ENCODE measurements at places on chromosomes 4 and X.

DNA sequence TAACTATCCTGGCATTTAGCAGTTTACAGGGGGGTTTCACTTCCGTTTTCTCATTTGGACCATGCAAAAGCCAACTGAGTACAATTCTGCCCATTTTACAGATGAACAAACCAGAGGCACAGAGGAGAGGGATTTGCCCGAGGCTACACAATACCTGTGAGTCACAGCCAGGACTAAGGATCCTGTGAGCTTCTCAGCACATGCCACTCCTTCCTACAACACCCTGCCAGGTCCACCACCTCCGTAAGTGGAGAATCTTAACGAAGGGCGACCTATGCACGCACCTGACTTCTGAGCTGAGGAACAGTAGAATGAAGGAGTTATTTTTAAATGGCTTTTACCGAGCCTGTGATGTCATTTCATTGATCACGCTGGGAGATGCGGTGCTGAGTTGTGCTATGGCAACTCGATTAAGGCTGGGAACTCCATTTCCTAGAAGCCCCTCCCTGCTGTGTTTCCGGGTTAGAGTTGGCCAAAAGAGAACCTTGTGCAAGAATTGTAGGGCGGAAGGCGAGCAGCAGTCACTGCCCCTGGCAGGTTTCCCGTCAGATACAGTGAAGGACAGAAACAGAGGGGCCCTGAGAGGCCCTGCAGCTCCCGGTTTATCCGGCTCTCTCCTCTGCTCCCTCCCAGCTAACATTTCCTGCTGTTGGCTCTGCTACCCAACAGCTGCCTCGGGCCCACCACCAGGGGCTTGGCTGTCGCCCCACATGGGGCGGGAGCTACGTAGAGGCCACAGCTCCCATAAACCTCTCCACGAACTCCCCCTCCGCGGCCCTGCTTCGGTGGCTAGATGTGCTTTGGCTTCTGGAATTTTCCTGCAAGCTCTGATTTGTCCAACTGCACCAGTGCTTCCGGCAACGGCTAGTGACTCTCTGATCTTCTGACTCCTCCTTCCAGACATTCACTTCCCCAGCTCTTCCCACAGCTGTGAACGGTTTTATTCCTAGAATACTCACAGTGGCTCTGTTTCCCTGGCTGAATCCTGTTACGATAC is 75.1 kb upstream of the USP9X start:
- H3K4me3 ChIP-seq = no peak overlapping the region
- H3K27ac ChIP-seq = no peak overlapping the region
- no peaks in the 10 kb centered on the region for H3K27me3 ChIP-seq

DNA sequence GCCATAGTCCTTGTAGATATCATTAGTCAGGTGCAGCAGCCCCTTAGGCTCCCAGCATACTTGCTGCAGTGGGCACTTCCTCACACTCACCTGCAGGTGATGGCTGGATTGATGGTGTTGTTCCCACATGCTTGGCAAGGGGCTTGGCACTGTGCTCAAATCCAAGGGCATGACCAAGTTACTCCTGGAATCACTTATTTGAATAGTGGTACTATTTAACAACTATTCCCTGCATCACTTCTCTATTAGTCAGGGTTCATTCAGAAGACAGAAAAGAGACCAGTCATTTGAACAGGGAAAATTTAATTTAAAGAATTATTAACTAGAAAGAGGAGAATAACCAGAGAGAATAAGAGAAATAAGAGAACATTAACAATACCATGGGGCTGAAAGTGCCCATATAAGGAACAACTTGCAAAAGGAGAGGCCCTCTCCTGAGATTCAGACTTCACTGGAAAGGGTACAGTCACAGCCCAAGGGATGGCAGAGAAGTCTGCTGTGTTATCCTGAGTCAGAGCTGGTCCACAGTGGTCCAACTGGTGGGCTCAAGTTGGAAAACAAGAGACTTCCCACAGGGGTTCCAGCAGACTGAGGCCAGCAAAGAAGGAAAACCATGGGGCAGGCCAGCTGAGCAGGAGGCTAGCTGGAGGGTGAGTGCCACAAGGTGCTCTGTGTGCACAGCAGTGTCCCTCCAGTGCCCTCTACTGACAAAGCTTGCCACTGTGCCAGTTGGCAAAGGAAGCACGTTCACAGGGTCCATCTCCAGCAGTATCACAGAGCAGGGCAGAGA is 9.8 kb downstream of the SPP1 start:
- peak; percentile 58 for DNase-seq
- no peaks in the 10 kb centered on the region for H3K36me3 ChIP-seq
- no peaks in the 10 kb centered on the region for H3K27me3 ChIP-seq
- H3K4me1 ChIP-seq = peaks cover 5% of the 10 kb centered on the region
- H3K4me3 ChIP-seq = no peak overlapping the region
- no peak overlapping the region for H3K27ac ChIP-seq

DNA sequence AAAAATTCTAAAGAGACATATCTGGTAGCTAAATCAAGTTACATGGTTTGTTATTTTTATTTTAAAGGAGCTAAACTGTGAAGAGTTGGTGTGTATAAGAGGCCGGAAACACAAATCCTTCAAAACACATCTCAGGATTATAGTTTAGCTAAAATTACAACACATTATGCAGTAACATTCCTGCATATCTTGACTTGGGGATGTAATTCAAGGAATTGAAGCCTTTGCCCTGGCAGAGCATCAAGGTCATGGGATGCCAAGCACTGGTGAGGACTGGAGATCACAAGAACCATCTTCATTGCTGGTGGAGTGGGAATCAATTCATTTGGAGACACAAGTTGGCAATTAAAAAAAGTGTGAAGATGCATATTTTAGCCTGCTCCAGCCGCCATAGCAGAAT is 86.8 kb upstream of the LSM6 start:
- DNase-seq = no peak
- H3K27me3 ChIP-seq = no peaks in the 10 kb centered on the region
- no peaks in the 10 kb centered on the region for H3K4me1 ChIP-seq
- H3K27ac ChIP-seq = no peak overlapping the region

DNA sequence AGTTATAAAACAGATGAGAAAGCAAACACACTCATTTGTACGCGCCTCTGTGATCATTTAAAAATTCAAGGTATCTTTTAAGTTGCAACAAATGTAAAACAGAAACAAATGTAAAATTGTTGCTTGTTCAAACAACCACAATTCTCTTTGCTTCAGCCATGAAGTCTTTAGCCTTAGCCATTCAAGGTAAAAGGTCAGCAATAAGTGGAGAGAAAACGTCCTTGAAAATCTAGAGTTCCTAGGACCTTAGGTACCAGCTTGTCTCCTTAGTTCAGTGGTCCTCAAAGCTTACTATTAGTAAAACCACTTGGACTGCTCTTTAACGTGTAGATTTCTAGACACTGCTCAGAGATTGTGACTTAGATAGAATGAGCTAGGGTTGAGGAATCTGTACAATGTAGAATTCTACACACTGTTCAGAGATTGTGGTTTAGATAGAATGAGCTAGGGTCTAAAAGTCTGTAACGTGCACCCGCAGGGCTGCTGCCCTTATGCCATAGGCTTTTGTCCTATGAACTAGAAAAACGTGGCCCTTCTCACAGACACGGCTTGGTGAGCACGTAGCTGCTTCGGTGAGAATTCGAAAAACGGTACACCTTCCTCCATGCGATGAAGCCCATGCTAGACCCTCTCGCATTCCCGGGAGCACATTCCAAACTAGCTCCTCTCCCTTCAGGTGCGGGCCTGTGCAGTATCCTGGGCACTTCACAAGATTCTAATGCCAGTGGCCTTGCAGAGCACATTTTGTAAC is 1.7 kb downstream of the PLAC8 start:
- H3K27ac ChIP-seq = no peak overlapping the region
- no peak overlapping the region for H3K4me3 ChIP-seq
- DNase-seq = no peak

GRCh38 chr4:142778430-142778829 is 67.7 kb downstream of the INPP4B start:
- no peak overlapping the region for H3K4me3 ChIP-seq
- peaks cover 5% of the 10 kb centered on the region for H3K4me1 ChIP-seq
- no peak for DNase-seq
- no peaks in the 10 kb centered on the region for H3K27me3 ChIP-seq
- H3K27ac ChIP-seq = no peak overlapping the region

DNA sequence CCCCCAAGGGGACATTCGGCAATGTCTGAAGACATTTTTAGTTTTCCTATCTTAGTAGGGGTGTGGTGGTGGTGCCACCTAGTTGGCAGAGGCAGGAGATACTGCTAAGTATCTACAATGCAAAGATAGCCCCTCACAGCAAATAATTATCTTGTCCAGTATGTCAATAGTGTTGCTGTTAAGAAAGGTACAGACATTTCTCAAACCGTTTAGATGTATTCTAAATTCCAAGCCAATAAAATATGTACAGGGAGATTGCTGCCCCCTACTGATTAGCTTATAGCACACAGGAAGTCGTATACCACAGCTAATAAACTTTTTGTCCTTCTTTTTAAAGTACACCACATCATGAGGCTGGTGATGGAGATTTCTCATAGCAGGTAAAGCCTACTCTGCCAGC is 260.5 kb downstream of the TMA16 start:
- H3K4me1 ChIP-seq = no peaks in the 10 kb centered on the region
- no peaks in the 10 kb centered on the region for H3K27me3 ChIP-seq
- no peak for DNase-seq

DNA sequence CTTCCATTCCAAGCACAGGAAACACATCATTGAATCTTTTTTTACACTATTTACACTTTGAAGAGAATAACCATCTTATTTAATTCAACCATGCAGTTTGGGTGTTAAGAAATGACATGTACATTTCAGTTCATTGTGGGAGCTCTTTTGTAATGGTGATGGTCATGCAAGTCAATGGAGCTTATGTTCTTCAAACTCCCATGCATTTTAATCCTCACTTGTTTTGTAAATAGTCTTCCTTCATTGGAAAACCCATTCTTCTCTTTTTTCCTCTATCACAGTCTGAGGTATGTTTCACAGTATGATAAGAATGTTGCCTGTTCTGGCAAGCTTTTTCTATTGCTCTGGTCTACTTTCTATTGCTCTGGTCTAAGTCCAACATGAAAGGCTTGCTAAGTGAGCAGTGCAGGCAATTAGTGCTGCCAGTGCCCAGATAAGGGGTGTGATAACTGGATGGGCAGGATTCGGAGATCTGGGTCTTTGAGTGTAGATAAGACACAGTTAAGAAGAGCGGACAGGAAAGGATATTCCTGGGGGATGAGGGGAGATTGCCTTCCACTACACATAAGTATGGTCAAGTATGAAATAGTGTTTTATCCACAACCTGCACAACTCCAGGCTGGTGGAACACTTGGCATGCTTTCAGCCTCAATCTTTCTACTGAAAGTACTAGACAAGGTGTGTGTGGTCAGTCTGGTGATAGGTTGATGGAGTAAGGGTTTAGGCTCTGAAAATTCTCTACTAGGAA is 17.1 kb downstream of the AFP start:
- H3K4me3 ChIP-seq = no peak overlapping the region
- no peaks in the 10 kb centered on the region for H3K36me3 ChIP-seq
- no peak overlapping the region for H3K27ac ChIP-seq
- DNase-seq = no peak
- H3K27me3 ChIP-seq = no peaks in the 10 kb centered on the region
- H3K4me1 ChIP-seq = no peaks in the 10 kb centered on the region
